ENCODE measurements at places on chromosomes 11 and 22.

DNA sequence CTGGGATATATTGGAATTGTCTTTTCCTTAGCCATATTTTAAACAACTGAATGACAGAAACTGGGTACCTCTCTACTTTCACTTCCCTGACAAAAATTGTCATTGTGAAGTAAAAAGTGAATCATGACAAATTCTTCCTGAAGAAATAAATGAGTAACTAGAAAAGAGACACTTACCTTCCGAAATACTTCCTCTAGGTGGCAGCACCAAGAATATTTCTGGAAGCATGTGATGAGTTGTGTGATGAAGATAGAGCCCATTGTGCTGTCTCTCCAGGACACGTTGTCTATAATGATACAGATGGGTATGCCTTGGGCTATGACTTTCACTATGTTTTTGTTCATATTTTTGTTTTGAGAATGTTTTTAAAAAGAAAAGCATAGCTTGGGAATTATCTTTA lies 21.5 kb downstream of the CASP4 start:
- peak; percentile 61 for DNase-seq

DNA sequence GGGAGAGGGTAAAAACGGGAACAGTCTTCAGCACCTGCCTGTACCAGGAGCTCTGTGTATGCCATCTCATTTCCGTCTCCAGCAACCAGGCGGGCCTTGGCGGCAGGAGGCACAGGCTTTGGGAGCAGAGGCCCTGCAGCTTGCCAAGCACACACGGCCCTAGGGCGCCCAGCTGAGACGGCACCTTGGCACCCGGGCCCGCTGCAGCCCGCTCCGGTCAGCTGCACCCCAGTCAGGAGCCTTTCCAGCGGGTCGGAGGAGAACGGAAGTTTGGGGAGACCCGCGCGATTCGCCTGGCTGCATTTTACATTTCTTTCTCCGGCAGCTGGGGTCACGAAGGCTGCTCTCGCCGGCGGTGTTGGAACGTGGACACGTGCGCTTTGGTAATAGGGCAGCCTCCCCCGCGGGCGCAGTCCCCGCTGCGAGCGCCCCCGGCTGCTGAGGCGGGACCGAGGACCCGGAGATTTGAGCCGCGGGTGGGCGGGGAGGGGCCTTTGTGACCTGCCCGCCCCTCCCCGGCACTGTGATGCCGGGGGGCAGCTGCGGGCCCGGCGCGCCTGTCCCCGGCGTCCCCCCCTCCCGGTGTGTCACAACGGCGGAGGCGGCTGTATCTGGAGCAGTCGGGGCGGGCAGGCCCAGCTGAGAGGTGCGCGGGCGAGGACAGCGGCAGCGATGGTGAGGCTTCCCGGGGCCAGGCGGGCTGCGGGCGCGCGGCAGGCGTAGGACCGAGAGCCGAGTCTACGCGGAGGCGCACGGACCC lies at the start of gene TUBA8:
TUBA8 (plus strand) TSS at position 616 of the 760 bp plus-strand sequence; CDS start at position 673, 57 bp downstream.
- no peak for DNase-seq

- DNase-seq, result no peak
These were observed 10.7 kb upstream of the FAM118A start for GRCh38 chr22:45298934-45299505.

DNA sequence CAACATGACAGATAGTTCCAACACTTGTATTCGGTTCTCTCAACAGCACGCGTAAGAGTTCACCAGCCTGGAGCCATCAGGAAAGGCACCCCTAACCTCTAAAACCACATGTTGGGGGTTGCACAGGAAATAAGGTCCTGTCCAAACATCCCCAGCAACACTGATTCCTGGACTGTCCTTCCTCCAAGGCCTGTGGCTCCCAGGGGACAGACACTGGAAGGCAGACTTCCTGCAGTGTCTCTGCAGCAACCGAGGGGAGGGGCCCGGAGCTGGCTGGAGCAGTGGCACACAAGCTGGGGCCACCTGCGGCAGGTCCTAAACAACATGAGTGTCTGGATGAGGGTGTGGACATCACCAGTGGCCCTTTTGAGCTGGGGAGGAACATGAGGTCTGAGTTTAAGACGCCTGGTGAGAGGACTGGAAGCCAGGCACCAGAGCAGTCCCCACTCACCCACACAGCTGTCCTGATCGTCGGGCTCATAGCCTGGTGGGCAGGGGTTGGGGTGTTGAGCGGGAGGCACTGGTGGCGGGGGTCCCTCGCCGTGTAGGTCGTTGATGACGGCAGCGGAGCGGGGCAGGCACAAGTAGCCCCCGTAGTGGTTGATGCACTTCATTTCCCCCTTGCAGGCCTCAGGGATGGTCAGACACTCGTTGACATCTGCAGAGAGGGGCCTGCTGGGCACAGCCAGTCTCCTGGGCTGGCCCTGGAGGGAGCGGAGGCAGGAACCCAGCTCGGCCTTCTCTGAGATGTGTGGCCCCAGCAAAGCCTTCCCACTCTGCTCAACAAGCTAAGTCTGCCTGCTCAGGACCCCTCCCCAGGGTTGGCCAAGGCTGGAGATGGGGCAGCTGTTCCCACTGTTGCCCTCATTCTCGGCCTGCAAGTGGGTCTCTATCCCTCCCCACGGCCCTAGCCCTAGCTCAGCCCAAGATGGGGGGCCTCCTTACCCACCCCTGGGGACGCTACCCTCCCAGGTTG lies 1.6 kb downstream of the EFEMP2 start:
- no peak for DNase-seq

GRCh38 chr22:39490135-39490798 lies 11.8 kb upstream of the MIEF1 start:
- DNase-seq, result peak; percentile 57

GRCh38 chr22:25403811-25404471 lies 160.5 kb upstream of the GRK3 start:
- DNase-seq, result peak; percentile 34

DNA sequence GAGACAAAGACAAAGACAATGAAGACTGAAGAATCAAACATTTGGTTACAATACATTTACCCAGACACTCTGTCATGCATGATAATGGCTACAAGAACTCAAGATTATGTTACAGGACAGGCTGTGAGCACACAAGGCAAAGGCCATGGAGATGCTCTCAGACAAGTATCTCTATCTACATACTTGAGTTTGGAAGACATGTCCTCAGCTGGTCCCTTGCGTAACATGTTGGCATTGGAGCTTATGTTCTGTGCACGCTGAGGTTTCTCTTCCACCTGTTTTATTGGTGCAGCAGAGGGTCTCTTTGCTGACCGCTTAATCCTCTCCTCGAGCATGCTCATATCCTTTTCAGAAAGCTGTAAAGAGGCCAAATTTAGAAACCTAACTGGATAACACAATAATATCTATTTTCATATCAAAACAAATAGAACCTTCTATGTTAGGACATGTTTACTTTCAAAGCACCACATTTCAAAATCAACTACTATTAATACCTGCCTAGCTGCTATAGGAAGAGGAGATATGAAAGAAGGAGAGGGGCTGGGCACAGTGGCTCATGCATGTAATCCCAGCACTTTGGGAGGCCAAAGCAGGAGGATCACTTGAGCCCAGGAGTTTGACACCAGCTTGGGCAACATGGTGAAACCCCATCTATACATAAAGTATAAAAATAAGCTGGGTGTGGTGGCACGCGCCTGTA lies 41.6 kb downstream of the F2 start:
- DNase-seq, result no peak

- no peak for DNase-seq
These were observed 47.0 kb upstream of the SUSD2 start for GRCh38 chr22:24134090-24134846.

DNA sequence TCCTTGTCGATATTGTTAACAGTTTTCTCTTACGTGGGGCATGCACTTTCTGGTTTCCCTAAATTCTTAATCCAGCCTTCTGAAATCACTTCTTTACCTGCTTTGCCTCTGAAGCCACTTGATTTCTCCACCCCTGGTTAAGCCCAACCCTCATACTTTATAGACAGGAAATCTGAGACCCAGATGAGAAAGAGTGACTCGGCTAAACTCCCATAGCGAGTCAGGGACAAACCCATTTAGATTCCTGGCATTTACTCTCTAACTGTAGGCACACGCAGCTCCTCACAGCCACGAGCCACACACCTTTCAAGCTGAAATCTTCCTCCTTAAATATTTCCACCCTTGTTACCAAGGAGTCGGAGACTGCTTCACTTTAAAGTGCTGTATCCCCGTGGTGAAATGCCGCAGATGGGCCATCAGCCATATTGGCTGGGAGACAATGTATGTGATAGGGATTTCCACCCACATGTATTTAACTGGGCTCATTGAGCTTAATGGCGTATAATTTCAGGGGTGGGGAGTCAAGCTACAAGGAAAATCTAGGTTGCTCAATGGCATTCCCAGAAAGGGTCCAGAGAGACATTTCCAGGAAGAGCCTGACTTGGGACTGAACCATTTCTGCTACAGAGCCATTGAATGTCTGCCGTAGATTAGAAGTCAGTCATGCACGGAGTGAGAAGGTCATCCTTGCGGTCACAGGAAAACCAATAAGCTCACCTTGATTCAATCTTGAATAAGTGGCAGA lies 49.9 kb upstream of the GRK3 start:
- no peak for DNase-seq

DNA sequence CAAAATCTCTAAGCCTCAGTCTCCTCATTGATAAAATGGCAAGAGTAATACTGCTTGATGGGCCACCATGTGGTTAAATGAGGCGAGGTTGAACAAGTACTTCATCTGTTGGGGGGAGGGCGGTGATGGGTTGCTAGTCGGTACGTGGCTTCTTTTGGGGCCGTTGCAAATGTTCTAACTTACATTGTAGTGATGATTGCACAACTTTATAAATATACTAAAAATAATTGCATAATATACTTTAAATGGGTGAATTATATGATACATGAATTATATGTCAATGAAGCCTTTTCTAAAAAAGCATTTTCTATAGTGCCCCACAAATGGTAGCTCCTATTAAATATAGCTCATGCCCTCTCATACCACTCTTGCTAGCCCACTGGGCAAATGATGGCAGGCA lies 6.5 kb downstream of the MS4A8 start:
- no peak for DNase-seq

- no peak for DNase-seq
These were observed 305.5 kb upstream of the ISX start for GRCh38 chr22:34760276-34761008.

DNA sequence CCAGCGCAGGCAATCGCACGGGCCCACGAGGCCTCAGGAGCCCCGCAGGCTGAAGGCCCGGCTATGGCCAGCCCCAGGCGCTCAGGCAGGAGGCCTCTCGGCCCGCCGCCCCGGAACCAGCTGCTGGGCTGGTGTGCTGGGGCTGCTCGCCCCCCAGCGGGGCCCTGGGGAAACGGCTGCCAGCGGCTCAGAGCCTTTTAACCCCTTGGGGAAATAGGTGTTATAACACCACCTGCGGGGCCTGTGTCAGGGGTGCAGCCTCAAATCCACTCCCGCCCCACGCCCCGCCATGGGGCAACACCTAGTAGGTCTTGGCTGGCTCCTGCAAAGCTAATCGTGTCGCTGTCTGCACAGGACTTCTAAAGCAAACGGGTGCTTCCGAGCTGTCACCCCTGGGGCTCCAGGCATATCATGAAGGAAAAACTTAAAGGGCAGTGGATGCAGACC lies 237.4 kb downstream of the TTC28 start:
- DNase-seq, result peak; percentile 56

DNA sequence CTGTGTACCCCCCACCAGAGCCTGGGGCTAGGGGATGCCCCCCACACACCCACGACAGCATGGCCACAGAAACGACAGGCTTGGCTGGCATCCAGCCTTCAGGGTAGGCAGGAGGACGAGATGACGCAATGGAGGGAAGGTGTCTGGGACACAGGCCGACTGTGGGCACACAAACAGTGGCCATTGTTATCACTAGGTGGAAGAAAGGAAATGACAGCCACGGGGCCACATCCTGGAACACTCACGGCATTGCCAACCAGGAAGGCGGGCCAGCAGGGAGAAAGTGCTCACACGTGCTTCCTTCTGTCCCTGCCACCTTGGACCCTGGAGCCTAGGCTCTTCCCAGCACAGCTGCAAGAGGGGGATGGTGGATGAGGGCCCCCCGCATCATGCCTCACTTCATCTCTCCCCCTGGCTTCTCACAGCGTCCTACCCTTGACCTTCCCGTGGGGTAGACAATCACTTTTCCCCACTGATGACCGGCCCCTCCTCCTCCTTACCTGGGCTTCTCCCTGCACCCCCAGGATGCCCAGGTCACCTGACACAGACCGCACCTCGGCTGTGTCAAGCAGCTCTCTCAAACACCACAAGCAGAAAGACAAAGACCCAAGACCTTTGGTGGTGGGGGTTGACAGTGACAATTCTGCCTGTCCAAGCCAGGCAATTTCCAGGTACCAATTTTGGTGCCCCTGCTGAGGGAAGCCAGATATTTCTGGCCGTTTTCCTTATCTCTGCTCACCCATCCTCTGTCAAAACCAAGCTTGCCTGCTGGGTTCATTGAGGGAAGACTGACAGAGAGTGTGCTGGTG lies 8.6 kb downstream of the PLA2G6 start:
- no peak for DNase-seq

- DNase-seq, result no peak
These were observed 432.2 kb downstream of the RAB38 start for GRCh38 chr11:87743007-87743406.

DNA sequence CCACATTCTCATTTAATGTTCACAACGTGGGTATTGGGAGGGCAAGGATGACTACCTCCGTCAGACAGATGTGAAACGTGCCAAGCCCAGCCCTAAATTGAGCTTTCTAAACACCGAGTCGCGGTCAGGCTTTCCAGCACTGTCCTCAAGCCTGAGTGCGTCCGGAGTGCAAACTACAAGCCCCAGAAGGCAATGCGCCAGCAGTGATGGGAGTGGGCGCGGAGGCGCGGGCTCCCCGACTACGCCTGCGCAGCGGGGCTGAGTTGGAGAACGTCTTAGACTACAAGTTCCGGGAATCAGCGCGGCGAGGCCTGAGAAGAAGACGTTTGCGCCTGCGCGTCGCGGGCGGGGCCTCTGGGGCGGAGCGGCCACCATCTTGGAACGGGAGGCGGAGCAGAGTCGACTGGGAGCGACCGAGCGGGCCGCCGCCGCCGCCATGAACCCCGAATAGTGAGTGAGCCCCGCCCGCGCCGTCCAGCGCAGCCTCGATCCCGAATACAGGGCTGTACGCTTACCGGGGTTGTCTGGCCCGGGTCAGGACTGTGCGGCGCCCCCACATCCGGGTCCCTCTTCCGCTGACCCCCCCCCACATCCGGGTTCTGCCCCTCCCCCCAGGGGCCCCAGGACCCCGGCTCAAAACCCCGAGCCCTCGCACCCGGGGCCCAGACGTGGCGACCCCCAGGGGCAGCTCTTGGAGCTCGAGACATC lies at the start of gene RAB1B:
RAB1B (plus strand) TSS at position 396 of the 708 bp plus-strand sequence; CDS start at position 437, 41 bp downstream.
- peak; percentile 99 for DNase-seq

DNA sequence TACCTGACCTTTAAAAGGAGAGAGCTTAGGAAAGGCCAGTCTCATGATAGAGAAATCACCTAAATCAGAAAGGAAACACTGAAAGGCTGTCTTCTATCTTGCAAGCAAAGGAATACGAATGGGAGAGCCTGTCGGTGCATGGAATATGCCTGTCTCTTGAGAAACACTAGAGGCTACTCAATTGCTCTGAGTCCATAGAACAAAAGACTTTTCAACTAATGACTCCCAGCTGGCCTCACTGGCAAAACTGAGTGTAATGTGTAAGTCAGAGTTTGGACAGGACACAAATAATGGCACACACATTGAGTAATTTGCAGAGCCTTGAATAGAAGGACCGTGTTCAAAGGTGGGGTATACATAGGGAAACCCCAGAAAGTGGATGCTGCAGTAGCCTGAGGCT lies 171.0 kb upstream of the ARHGAP20 start:
- DNase-seq, result no peak
